Endodermal cell (in vitro differentiated cells): ENCODE measurements at places on chromosomes 12 and 14. TPM values are rescaled to one million over a fixed set of nuclear protein-coding genes. Genes with fewer than 3 reads are reported as not detected.

Gene RNFT2
- total RNA-seq, result 22.0 and 28.0 TPM in 2 replicates

Gene SCN8A
- 4.9 to 9.5 TPM (median 8.8 TPM) in 3 replicates for total RNA-seq

DNA sequence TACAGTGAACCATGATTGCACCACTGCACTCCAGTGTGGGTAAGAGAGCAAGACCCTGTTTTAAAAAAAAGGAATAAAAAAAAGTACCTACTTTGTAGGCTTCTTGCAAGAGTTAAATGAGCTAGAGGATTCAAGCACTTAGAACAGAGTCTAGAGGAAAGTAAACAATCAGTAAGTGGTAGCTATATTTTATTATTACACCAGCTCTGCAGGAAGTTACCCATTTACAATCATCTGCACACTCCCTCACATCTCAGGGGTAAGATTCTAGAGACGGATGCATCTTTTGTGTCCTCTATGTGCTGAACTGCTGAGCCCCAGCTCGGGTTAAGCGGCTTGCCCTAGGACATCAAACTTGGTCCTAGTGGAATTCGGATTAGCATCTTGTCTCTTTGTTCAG is 67.3 kb downstream of the KCNK10 start:
- DNase-seq, result no peak

DNA sequence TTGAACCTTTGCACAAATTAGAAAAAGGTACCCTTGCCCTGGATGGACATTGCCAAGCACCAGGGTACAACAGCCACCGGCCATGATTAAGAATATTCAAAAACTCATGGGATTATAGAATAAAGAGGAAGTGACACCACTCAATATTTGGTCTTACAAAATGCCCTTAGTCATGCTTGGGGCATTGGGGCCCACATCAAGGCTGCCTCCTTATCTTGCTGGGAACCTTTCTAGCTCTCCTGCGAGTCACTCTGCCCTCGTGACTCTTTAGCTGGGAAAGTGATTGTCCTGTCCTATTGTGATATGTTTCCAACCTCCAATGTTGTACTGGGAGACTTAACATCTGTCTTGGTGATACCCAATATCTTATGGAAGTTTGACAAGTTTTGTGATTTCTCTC is 57.8 kb downstream of the GTF2A1 start:
- no peak for DNase-seq

DNA sequence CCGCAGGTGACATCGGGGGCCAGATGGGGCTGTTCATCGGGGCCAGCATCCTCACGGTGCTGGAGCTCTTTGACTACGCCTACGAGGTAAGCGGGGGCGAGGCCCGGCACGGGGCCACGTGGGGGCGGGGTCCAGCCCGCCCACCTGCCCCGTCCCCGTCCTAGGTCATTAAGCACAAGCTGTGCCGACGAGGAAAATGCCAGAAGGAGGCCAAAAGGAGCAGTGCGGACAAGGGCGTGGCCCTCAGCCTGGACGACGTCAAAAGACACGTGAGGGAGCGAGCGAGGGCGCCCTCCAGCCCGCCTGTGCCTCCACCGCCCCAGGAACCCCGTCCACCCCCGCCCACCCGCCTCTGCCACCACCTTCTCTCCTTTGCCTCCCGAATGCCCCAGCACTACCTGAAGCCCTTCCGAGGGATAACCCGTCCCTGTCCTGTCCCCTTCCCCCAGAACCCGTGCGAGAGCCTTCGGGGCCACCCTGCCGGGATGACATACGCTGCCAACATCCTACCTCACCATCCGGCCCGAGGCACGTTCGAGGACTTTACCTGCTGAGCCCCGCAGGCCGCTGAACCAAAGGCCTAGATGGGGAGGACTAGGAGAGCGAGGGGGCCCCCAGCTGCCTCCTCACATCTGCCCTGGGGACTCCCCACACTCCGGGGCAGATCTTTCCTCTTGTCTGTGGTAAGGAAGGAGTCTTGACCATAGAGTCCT is 3.9 kb upstream of the SMARCD1 start:
- DNase-seq, result no peak

- peak; percentile 77 for DNase-seq
Observed at GRCh38 chr12:128707488-128707887, 116.3 kb downstream of the SLC15A4 start.

Gene CMKLR1
- total RNA-seq, result 0.16 TPM in 1 of 2 replicates, not detected in the other

DNA sequence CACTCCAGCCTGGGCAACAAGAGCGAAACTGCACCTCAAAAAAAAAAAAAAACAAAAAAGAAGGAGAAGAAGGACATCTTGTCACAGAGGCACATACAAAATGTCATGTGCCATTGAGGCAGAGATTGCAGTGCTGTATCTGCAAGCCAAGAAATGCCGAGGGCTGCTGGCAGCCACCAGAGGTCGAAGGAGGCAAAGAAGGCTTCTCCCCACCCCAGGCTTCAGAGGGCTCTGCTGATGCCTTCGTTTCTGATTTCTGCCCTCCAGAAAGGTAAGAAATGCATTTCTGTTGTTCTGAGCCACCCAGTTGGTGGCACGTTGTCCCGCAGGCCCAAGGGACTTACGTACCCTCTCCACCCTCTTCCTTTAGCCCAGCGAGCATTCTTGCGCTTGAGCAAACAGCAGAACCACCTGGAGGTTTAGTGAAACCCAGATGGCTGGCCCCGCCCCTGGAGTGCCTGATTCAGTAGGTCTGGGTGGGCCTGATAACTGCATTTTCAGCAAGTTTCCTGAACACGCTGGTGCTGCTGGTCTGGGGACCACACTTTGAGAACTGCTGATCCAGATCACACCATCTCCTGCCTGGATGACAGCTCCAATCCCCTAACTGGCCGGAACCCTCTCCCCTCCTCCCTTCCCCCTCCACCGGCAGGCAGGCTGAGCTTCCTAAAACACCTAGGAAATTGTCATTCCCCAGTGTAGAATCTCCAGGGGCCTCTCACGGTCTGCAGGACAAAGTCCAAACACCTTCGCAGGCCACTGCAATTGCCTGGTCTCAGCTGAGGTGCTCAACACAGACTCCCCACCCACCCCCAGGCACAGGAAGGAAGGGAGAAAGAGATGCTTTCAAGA is 21.1 kb upstream of the SCARB1 start:
- DNase-seq, result peak; percentile 87

Gene STAB2
- not detected in 3 replicates for total RNA-seq

DNA sequence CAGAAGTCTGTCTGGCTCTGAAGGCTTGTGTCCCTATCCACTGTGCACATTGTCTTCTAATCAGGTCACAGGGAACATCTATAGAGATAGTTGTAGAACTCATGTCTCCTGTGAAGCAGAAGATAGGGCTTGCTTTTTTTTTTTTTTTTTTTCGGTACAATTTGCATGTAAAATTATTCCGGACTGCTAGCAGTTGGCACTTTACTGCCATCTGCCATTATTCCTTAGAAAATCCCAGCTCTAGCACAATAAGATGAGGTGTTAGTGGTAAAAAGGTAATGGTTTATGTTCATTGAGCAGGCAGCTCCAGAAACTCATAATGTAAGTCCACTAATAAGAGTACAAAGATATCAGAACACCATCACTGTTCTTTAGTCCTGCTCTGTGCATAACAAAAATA is 8.7 kb downstream of the MYRFL start:
- DNase-seq, result no peak

Gene APAF1
- total RNA-seq, result 32.4 to 68.2 TPM (median 34.4 TPM) in 3 replicates

GRCh38 chr12:88931598-88931997 is 351.3 kb upstream of the KITLG start:
- DNase-seq, result no peak

GRCh38 chr12:41188841-41189394 is 798 bp downstream of the PDZRN4 start:
- peak; percentile 81 for DNase-seq

DNA sequence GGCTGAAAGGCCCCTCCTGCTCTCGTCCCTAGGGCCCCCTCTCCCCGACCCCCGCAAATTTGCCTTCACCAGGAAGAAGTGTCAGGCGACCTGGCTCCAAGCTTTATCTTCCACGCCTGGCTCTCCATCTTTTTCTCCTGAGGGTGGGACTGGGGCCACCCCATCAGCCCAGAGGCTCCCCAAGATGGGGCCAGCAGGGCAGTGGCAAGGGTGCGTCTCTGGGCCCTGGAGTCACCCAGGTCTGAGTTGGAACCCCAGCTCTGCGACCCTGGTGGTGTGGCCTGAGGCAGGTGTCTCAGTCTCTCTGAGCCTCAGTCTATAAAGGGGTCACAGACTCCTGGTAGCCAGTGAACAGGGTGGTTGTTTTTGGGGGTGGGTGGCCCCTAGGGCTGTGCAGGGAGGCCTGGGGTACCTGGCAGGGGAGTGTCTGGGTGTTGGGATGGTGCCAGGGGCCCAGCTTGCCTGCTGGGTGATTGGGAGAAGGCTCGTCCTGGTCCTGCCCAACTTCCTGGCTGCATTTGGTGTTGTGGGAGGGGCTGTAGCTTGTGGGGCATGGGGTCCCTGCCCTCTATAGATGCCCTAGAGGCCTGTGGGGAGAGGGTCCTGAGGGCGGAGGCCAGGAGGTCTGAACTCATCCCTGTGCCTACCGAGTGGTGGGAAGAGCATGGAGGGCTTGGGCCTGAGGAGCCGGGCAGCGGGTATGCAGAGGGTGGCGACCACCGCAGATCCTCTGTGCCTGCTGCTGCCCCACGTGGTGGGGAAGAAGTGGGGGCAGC is 7.6 kb downstream of the KIF26A start:
- peak; percentile 39 for DNase-seq

DNA sequence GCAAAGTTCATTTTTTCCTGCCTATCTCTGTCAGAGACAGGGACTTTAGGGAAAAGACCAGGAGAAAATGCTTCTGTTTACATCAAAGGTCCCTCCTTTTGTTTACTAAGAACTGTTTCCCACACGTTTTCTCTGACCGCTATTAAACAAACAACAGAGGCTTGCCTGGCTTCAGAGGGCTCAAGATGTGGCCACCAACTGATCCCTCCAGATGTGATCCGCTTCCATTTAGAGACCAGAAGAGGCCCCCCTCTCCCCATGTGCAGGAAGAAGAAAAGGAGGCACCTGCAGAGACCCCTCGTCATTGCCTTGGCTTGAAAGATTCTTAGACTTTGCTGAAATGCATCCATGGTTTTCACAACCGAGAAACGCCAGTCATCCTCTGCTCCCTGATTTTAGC is 217.9 kb upstream of the PWP1 start:
- DNase-seq, result peak; percentile 64

DNA sequence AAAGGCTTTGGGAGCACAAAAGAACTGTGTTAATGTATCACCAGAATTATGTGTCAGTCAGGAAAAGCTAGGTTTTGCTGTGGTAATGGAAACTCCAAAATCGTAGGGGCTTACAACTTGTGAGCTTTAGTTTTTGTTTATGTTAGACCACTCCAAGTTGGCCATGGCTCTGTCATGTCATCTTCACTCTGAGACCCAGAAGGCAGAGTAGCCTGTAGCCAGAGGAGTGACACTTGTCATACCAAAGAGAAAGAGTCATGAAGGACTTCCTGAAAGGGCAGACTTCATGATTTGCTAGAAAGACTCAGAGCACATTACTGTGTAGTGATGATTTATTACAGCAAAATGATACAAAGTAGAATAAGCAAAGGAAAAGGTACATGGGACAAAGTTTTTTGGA is 133.6 kb upstream of the SSTR1 start:
- no peak for DNase-seq

DNA sequence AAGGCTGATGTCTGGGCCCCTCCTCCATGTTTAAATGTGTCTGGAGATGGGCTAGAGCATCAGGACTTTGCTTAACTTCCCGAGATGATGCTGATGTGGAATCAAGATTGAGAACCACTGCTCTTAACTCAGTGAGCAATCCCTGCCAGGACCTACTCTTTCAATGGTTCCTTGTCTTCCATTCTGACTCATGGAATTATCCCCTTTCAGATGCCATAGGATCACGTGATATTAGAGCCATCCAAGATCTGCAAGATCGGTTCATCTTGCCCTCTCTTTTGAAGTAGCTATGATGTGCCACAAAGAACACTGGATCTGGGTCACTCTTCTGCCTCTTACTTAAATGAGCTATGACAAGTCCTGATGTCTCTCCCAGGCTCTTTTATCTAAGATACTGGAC is 96.8 kb downstream of the EXOC5 start:
- no peak for DNase-seq

- DNase-seq, result no peak
Observed at GRCh38 chr12:77521508-77522115, 309.1 kb upstream of the NAV3 start.

- no peak for DNase-seq
Observed at GRCh38 chr12:40208707-40209446, 15.9 kb upstream of the LRRK2 start.

Gene ADCY4
- total RNA-seq, result 0.49 TPM in 1 of 3 replicates, not detected in the others
